ENCODE measurements at places on chromosomes 6 and 20.
A peak's percentile ranks its signal among the peaks of the same experiment; 100 is the strongest.

DNA sequence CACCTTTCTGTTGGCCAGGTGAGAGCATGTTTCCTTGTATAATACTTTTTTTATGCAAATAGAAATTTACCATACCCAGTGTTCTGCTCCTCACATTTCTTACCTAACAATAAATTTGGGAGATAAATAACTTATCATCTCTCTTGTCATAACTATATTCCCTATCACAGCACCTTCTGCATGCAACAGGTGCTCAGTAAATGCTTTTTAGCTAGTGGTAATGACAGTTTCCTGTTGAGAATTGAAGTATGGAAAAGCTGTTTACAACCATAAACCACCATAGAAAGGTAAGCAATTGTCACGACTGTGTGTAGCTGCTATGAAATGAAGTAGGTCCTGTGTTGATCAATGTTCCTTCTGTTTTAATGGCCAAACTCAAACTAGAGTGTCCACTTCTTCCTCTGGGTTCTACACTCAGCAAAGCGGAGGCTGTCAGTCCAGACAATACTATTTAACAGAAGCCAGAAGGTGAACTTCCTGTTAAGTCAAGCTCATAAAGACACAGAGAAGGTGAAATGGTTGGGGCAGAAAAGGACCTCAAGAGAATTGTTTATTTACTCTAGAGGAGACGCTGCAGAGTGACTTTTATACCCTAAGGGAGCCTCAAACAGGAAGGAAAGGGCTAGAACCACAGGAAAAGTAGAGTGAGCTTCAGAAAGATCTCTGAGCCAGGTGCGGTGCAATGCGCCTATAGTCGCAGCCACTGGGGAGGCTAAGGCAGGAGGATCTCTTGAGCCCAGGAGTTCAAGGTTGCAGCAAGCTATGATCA is 84.0 kb upstream of the SLC22A16 start:
- no peak for DNase-seq

DNA sequence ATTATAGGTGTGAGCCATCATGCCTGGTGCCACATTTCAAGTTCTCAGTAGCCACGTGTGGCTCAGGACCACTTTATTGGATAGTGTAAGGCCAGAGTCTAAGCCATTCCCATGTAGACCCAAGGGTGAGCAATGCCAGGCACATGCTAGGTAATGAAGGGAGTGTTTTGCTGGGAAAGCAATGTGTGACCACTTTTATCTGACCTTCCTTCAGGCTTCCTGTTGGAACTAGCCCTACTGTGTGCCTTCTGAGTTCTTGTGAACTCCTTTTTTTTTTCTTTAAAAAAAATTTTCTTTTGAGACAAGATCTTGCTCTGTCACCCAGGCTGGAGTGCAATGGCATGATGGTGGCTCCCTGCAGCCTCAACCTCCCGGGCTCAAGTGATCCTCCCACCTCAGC is 33.3 kb downstream of the ZNF341 start:
- no peak for DNase-seq

- DNase-seq, result peak; percentile 36
Observed at GRCh38 chr6:42551217-42551616, 12.6 kb upstream of the UBR2 start.

GRCh38 chr6:124694139-124694705 is 268.0 kb upstream of the RNF217 start:
- no peak for DNase-seq

DNA sequence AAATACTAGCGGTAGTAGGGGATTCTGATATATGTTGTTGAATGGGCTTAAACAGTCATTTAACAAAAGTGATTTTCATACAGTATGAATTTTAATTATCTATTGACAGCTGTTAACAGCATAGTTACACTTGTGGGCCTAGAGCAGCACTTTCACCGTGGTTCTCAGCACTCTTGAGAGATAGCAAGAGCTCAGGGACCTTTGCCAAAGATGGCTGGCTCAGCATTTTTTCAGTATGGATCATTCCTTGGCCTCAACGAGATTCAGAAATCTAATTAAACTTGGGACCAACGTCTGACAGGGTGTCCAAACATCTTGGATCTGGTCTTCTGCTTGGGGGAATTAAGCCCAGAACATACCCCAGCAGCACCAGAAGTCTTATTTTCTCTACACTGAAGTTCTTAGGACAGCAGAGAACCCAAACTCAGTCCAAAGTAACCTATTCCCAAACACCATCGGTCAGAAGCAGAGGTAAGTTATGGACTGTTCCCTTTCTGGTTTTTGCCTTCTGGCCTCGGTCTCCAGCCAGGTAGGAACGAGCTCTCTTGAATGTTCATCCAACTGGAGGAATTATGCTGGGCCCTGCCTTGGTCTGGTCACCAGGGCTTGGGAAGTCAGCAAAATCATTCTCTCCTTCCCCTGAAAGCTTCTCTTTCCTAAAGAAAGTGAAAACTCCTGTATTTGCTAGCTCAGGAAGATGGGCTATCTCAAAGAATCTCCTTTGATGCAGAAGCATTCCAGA is 25.7 kb downstream of the PRPH2 start:
- peak; percentile 65 for DNase-seq

DNA sequence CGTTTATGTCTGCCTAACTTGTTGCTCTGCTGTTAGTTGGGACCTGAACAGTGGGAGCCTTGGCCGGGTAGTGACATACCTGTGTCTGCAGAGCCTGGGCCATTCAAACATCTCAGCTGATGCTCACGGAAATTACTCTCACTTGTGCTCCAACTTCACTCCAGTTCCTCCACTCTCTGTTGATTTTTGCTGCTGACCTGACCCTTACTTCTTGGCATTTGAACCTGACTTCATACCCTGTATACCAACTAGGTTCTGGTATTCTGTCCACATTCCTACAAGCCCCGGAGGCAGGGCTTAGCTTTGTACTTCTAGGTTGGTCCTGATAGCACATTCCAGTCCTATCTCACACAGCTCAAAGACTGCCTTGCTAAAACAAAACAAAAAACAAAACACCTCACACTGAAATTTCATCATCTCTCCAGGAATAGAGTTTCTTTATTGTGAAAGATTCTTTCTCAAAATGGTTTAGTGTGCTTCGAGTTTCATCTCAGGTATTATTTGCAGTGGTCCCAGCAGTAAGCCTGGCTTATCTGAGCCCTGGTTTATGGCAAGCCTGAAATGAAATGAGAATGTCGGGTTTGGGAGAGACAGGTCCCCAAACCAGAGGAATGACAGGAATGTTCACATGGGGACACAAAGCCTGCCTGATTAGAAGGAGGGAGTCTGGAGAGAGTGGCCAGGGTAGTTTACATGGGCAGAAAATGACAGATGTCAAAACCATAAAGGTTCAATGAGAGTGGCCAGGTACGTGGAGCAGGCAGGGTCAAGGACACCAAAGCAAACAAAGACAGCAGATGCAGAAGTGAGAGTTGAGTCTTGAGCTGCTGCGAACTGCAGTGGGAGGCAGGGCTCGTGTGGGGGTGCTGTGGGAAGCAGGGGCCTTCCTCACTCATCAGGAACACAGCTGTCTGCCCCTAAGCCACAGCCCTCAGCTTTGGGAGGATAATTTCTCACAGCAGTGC is 174.2 kb upstream of the HDAC2 start:
- no peak for DNase-seq

GRCh38 chr6:11066505-11067347 is 22.6 kb upstream of the ELOVL2 start:
- no peak for DNase-seq

DNA sequence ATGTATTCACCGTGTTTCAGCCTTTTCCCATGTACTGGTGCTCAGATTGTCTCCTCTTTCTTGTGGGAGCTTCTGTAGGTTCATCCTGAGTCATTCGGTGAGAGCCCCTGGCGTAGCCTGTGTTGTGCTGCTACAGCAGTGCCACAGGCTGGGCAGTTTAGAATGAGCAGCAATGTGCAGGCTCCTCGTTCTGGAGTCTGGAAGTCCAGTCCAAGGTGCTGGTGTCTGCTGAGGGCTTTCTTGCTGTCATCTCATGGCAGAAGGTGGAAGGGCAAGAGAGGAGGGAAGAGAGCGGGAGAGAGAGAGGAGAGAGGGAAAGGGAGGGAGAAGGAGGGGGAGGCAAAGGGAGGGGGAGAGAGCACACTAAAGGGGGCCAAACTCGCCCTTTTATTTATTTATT is 15.1 kb downstream of the OSBPL2 start:
- DNase-seq, result no peak

GRCh38 chr6:122730775-122731386 is 48.6 kb upstream of the FABP7 start:
- DNase-seq, result peak; percentile 57

DNA sequence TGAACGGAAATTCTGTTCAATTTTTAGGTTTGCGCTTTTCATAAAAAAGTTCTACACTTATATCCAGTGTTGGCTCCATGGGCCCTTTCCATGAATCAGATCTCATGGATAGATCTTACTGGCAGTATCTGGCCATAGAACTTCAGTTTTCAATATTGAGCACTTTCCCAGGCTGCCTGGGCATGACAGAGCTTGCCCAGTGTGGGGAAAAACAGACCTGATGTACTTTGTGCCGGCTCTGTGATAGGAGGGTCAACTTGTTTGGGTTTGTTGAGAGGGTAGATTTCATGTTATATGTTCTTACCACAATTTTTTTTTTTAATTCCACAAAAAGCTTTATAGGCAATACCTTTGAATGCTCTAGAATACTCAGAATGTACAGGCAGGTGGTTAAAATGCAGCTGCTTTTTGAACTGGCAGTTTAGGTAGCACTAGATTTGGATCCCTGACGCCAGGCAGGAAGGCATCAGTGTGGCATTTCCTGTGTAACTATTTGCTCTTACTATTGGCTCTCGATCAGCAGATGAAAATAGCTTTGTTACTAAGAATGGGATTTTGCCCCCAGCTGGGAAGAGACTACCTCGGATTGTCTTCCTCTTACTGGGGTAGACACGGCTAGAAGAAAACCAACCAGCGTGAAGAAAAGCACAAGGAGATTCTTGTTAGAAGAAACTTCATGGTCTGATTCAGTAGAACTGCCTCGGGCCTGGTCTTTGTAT is 404.9 kb upstream of the SOX4 start:
- DNase-seq, result no peak

DNA sequence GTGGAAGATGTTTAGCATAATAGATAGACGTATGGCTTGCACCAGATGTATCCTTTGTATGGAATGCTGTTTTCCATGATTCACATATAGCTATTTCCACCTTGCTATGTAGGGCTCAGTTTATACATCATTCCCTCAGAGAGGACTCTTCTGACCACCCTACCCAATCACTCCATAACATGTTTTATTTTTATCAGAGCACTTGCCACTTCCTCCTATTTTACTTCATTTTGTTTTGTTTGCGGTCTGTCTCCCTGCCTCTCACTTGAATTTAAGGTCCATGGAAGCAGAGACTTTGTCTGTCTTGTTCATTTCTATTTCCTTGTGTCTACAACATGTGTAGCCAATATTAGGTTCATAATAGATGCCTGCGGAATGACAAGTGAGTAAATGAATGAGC is 266.9 kb upstream of the CITED2 start:
- DNase-seq, result no peak

DNA sequence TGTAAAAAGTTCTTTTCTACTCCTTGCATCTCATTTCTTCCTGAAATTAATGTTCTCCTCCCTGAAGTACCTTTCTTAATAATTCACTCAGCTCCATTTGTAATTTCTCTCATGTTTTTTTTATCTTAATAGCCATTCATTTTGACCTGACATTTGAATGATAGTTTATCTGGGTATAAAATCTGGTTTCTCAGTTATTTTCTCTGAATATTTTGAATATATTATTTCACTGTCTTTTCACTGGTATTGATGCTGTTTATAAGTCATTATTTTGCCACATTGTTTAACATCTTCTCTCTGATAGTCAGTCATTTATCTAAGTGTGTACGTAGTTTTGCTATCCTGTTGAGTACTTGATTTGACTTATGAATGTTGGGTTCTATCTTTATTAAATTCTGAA is 68.8 kb upstream of the ARHGAP18 start:
- DNase-seq, result no peak

GRCh38 chr6:189676-190075 is 102.6 kb upstream of the DUSP22 start:
- no peak for DNase-seq

DNA sequence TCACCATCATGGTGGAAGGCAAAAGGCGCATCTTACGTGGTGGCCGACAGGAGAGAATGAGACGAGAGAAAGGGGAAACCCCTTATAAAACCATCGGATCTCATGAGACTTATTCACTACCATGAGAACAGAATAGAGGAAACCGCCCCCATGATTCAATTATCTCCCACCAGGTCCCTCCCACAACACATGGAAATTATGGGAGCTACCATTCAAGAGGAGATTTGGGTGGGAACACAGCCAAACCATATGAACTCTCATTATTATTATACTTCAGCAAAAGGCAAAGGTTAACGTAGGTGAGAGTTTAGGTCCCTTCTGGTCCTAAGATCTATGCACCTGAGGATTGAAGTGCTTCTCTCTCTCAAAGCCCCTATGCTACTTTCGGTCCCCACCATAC is 2.4 kb upstream of the PFDN4 start:
- no peak for DNase-seq

GRCh38 chr6:161674930-161675682 is 401.2 kb upstream of the AGPAT4 start:
- DNase-seq, result no peak

DNA sequence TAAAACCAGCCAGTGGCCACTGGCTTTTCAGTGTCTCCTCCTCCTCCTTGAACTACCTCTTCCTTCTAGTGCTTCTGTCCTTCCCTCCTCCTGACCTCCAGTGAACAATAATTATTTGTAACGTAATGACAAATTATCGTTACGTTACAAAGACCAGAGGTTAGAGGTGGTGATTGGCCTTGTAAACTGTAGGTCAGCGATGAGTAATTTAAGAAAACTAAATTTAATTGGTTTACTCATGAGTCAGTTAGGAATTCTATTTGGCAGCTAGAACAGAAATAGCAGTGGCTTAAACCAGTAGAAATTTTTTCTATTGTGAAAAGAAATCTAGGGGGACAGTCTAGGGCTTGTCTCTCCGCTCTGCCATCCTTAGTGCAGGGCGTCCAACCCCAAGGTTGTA is 38.8 kb downstream of the PPARD start:
- DNase-seq, result no peak

DNA sequence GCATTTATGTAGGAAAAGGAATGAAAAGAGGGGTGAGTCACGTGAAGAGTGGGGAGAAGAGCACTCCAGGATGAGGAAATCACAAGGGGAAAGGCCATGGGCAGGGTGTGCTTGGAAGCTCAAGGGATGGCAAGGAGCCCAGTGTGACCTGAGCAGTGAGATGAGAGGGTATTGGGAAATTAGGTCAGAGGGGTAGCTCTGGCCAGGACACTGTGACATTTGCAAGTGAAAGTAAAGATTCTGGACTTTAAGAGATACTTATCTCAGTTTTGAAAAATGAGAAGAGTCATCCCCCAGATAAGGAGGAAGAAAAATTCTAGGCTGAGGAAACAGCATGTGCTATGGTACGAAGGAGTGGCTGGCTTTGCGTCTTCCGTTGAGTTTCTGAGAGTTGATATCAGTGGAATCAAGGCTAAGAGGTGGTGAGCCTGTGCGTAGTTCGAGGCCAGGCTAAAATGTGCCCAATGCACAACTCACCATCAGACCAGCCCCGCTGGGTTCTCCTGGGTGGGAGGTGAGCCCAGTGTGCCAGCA is 79.9 kb downstream of the GCLC start:
- DNase-seq, result peak; percentile 71

Measured in cardiac fibroblast (primary cell).